Ovary (tissue), 10 donors: ENCODE measurements at places on chromosomes 1 and 21. TPM values are rescaled to one million over a fixed set of nuclear protein-coding genes. Genes with fewer than 3 reads are reported as not detected.

DNA sequence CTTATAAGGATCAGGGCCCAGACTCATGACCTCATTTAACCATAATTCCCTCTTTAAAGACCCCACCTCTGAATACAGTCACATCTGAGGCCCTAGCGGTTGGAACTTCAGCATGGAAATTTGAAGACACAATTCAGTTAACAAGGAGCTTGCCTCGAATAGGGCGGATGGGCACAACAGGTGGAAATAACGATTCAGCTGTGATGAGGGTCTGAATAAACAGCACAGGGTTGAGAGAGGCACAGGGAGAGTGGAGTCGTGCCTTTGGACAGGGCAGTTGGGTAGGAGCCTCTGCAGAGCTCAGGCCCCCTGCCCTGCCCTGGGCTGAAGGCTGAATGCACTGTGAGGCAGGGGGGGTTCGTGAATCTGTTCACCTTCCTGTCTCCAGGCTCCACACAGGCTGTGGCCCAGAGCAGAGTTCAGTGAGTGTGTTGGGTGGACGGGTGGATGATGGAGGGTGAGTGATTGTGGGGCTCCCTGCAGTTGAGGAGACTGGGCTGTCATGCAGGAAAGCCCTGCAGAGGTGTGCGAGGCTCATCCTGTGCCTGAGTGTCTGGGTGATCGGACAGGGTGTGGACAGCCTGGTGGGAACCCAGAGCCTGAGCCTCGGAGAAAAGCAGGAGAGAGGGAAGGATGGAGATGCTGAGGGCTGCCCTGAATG, 243.1 kb downstream of the FOXD2 start:
- DNase-seq = no peak
- no peak overlapping the region for H3K27ac ChIP-seq
- no peaks in the 10 kb centered on the region for H3K27me3 ChIP-seq
- no peaks in the 10 kb centered on the region for H3K36me3 ChIP-seq

- no peak overlapping the region for H3K4me3 ChIP-seq
- H3K4me1 ChIP-seq = no peaks in the 10 kb centered on the region
- H3K27me3 ChIP-seq = no peaks in the 10 kb centered on the region
- DNase-seq = no peak
Observed at GRCh38 chr1:3993619-3994375, 93.7 kb upstream of the C1orf174 start.

Gene NFASC
- 12.8 TPM for total RNA-seq

Gene ZNF593OS
- not detected for total RNA-seq
